ENCODE measurements at places on chromosomes 7 and 10.

DNA sequence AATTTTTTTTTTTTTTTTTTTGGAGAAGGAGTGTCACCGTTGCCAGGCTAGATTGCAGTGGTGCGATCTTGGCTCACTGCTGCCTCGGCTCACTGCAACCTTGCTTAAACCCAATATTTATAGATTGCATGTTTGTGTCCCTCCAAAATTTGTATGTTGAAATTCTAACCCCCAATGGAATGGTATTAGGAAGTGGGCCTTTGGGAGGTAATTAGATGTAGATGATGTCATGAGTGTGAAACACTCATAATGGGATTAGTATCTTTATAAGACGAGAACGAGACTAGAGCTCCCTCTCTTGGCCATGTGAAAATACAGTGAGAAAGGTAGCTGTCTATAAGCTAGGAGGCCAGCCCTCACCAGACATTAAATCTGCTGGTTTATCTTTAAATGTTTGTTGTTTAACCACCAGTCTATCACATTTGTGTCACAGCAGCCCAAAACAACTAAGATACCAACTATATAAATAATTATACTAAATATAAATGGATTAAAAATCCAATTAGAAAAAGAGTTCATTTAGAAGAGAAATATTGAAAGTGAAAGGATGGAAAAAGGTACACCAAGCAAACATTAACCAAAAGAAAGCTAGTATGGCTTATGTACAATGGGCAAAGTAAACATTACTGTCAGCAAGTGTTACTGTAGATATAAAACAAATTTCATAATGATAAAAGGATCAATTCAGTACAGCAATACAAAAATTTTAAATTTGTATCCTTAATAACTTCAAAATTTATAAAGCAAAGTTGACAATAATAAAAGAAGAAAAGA lies 9.3 kb downstream of the TCAF1 start:
- no peak for DNase-seq

DNA sequence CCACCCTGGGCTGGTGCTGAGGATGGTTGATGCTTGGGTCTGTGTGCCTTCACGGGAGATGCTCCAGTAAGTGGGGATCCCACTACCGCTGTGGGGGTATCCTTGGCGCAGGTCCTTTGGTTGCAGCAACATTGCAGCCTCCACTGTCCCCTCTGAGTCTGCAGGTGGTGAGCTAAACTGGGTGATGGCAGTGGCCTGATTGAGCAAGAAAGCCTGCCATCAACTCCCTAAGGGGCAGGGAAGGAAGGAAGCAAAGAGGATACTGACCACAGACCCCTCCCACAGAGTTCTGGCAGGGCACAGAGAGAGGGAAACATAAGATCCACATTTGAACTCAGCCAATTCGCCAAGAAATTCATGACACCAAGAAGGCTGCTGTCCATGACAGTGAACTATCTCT lies 43.2 kb downstream of the MYO1G start:
- no peak for DNase-seq

- no peak for DNase-seq
These were observed 4.6 kb downstream of the SH2B2 start for GRCh38 chr7:102291056-102291915.

DNA sequence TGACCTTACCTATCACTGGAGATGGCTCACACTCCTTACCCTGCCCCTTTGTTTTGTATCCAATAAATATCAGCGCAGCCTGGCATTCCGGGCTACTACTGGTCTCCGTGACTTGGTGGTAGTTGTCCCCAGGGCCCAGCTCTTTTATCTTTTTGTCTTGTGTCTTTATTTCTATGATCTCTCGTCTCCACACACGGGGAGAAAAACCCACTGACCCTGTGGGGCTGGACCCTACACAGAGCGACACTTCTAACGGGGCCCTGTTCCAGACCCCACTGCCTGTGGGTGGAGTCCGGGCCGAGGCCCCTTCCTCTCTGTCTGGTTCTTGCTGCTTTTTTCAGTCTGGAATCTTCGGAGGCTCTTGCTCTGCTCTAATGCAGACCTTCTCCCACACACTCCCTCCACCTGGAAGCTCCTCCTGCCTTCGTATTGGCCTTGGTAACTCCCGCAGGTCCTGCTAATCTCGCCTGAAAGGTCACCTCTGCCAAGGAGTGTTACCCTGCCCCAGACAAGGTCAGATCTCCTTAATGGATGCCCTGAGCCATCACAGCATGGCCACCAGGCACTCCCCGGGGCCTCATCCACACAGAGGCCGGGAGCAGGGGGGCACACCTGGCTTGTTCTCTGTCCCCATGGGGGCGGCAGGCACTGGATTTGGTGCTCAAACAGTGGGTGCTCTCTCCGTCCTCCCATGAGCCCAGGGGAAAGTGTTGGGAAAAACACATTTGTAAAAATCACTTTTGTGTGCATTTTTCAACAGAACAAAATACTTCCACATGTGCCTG lies 531.7 kb downstream of the PTPRN2 start:
- DNase-seq, result no peak

- no peak for DNase-seq
These were observed 4.0 kb downstream of the ZWINT start for GRCh38 chr10:56357018-56357417.

DNA sequence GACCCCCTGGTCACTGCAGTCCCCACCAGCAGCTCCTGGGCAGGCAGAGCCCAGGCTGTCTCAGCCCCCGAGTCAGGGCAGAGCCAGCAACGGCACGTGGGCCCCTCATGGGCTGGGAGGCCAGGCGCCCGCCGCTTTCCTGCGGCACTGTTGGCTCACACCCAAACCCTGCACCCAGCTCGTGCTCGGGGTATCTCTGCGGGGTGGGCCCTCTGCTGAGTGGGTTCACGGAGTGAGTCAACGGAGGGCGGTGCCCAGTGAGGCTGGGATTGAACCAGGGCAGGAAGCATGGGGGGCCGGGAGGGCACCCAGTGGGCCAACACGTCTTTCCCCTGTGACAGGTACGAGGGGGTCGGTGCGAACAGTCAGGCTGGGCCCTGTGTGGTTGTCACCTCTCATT lies 28.9 kb downstream of the ADAP1 start:
- no peak for DNase-seq

GRCh38 chr7:108079648-108080591 lies 50.2 kb downstream of the LAMB4 start:
- no peak for DNase-seq

DNA sequence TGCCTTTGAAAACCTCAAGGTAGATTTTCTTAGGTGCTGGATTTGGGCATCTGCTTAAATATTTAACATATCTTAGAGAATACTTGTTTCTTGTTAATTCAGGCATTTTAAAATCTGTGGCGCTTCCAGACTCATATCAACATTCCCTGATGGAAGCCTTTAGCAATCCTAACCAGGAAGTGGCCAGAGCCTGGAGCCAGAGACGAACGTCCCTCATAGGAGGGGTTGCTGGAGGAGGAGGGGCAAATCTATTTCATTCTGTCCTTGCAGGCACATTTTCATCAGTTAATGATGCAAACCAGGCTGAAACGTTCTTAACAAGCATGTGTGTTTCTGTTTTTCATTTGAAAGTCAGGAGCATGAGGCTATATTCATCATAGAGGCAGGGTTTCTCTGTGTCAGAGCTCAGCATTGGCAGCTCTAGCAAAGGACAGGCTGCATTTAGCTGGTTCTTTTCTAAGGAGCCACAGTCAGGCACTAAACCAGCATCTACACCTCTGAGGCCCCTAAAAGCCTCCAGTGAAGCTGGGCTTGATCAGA lies 17.8 kb upstream of the IFIT2 start:
- no peak for DNase-seq

GRCh38 chr7:41837916-41838315 lies 135.0 kb upstream of the INHBA start:
- DNase-seq, result no peak

GRCh38 chr7:149690688-149691446 lies 82.5 kb downstream of the ZNF467 start:
- DNase-seq, result no peak

GRCh38 chr7:157930926-157931466 lies 594.2 kb downstream of the DNAJB6 start:
- DNase-seq, result no peak

GRCh38 chr7:50978633-50979215 lies 196.0 kb upstream of the GRB10 start:
- no peak for DNase-seq

DNA sequence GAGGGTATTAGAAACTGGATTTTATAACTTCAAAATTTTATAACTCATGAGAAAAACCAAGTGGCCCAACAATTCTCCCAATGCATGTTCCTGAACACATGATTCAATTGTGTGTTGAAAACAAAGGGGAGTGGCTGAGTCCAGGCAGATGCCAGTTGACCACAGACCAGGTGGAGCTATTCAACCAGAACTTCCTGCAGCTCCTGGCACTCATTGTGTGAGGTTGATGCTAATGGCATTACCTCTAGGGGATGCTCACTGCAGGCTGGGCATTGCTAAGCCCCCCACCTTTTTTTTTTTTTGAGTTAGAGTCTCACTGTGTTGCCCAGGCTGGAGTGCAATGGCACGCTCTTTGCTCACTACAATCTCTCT lies 20.3 kb downstream of the MYOF start:
- DNase-seq, result no peak

- no peak for DNase-seq
These were observed 1048.2 kb upstream of the AUTS2 start for GRCh38 chr7:68550027-68550426.

GRCh38 chr10:125061557-125062226 lies 98.7 kb downstream of the CTBP2 start:
- no peak for DNase-seq

- DNase-seq, result no peak
These were observed 143.1 kb upstream of the LRRTM3 start for GRCh38 chr10:66782776-66783175.

- DNase-seq, result no peak
These were observed 13.8 kb upstream of the RHOBTB1 start for GRCh38 chr10:60957667-60958221.

DNA sequence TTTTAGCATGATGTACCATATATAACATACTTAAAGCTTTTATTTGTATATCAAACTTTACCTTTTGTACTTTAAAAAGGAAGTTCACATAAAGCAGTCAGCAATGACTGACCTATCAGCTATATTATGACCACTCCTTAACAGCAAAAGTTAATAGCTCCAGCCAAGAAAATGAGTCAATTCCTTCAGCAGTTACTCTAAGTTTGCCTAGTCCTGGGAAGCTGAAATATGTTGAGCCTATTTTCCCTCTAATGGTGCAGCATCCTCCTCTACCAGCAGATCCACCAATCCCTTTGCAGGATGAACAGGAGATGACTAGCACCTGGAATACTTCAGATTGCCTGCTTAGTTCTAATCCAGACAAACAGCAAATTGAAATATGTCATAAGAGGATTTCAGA lies 64.2 kb downstream of the CUL2 start:
- no peak for DNase-seq

- DNase-seq, result no peak
These were observed 1.2 kb upstream of the ADD3 start for GRCh38 chr10:110006358-110007160.

- no peak for DNase-seq
These were observed 40.0 kb upstream of the NPFFR1 start for GRCh38 chr10:70323697-70324338.

GRCh38 chr7:92808006-92808405 lies 28.4 kb downstream of the CDK6 start:
- no peak for DNase-seq

- DNase-seq, result no peak
These were observed at the start of gene UCN3 for GRCh38 chr10:5364890-5365338. Gene UCN3, plus strand, starts transcription at chr10:5364966. Its CDS starts 8,755 bp downstream, at chr10:5373721.

- DNase-seq, result no peak
These were observed 138.4 kb upstream of the FEZF1 start for GRCh38 chr7:122442929-122443328.

Data from activated effector memory CD4-positive, alpha-beta T cell treated with Interleukin-2 at 50 U/mL for 16 hours (primary cell).